ENCODE measurements at places on chromosomes 1 and 21.

DNA sequence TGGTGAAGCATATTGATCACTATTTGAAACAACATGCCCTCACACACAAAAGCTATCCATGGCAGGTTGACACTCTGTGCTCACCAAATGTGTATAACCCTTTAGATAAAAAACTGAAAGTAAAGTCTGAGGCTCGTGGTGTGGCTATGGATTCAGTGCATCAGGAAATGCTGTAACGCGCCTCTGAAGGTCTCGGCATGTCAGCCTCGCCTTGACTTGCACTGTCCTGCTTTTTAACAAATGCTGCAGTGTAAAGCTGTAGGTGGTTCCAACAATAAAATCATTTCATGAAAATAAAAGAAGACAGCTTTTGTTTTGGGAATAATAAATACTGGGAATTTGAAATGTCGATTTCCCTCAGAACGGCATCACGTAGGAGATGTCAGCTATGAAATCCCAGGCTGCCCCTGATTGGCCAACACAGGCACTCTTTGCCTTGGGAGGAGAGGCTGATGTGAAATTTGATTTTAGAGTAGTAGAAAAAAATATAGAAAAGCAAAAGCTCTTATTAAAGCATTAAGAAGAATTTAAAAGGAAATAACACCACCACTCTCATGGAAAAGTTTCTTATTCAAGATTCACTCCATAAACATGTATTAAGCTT lies 168.2 kb downstream of the DSCAM start:
- no peak for DNase-seq

DNA sequence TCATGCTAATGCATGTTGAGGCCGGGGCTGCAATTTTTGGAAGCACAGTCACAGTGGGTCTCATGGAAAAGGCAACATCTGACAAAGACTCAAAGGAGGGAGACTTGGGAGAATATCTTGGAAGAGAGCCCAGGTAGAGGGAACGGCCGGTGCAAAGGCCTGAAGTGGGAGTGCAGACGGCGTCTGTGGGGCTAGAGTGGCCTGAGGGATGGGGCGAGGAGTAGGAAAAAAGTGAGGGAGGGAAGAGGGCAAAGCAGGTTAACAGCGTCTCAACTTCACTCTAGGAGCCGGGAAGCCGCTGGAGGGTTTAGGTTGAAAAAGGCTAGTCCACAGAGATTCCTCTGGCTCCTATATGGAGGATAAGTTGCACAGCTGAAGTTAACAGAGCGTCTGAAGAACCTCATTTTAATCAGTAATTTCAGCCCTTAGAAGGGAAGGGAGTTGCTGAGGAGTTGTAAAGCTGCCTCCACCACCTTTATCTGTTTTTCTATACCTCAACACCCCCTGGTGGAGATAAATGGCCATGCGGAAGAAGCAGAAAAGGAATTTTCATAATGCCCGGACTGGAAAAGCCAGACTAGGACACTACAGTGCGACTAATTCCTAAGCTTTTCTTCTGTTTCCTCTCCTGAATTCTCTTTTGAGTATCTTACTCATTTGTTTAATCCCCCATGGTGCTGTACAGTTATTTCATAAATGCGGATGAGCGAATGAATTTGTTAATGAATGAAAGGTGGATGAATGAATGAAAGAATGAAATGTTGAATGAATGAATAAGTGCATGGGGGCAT lies 78.7 kb upstream of the ZNF281 start:
- peak; percentile 57 for DNase-seq

- DNase-seq, result no peak
Measured at GRCh38 chr1:212267460-212267859, 17.8 kb upstream of the PPP2R5A start.

- no peak for DNase-seq
Measured at GRCh38 chr1:203308923-203309331, 3.6 kb downstream of the BTG2 start.

- no peak for DNase-seq
Measured at GRCh38 chr1:51247022-51247421, 10.9 kb downstream of the RNF11 start.

DNA sequence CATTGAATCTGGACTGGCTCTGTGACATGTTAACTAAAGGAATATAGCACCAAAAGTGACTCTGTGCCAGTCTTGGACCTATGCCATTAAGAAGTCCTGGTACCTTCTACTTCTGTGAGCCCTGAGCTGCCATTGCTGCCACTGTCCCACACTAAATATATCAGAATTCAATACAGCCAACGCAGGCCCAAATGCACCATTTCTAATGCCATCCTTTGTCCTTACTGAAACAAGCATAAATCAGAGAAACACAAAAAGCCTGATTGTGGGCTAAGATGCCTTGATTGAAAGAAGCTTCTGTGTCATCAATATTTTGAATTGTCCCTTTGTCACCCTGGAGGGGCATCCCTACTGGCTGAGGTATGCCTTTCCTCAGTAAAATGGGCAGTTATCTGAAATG lies 66.9 kb upstream of the NEK2 start:
- no peak for DNase-seq

GRCh38 chr1:194570476-194570875 lies 1384.1 kb upstream of the B3GALT2 start:
- no peak for DNase-seq

DNA sequence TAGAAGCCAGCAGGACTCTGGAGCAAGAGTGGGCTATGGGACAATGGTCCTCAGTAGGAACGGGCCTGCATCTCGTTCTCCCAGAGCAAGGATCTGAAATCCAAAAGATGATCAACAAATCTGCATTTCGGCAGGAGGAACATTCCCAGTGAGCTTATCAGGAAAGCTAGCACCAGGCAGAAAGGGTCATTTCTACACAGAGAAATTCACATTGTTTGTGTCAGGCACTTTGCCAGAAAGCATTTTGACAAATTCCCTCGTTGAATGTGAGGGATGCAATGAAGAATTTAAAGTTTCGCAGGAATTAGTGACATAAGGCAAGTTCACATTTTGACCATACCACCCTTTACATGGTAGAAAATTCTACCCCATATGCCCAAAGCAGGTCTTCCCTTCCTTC lies 31.6 kb upstream of the ETS2 start:
- no peak for DNase-seq

GRCh38 chr1:31122741-31123140 lies 57.2 kb upstream of the PUM1 start:
- DNase-seq, result no peak

DNA sequence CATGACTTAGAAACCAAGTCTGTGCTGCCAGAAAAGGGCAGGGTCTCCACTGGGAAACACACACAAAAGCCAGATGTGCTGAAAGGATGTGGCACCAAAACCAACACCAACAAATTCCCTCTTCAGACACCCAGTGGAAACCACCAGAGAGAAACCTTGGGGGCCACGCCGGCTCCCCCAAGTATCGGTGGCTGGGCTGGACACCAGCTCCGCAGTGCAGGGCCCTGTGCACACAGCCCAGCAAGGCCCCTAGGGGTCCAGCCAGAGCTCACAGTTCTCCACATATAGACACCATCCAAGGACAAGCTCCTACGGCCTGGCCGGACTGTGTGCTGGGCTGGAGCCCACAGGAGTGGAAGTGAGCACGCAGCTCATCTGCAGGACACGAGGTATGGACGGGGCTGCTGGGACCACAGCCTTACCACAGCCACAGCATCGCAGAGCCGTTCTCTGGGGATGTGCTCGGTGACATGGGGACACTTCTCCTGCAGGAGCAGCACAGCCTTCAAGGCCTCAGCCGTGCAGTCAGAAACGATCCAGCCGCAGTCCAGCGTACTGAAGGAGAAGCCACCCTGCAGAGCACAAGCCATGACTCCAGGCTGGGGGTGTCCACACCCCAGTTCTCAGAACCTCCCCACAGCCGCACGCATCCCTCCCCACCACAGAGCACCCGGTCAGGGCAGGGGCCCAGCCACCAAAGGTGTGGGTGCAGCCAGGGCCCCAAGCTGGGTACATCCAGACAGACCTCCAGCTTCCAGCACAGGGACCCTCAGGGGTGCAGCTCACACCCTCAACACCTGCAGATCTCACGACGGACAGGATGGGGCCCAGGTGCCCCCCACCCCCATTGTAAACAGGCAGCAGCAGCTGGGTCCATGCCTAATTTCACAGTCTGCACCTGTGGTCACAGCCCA lies 21.3 kb downstream of the LSS start:
- DNase-seq, result no peak

DNA sequence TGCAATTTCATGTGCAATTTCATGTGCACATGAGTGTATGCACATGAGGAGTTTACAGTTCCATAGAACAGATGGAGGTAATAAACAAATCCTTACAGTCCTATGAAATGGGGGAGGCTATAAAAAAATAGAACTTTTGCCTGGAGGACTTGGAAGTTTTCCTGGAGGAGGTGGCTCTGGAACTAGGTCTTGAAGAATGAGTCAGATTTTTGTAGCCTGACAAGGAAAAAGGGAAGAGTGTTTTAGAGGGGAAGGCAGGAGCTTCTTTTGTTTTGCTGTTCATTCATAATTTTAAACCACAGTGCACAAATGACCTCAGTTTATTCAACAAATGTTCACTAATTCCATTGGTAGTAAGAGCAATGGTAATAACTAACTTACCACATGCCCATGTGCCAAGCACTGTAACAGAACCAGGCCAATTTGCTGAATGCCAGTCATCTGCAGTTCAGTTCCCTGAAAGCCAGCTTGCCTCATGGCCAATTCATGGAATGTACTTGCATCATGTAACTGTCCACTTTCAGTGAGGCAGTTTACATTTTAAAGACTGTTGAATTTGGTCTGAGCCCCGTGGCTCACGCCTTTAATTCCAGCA lies 2.7 kb downstream of the DIO1 start:
- no peak for DNase-seq

GRCh38 chr1:54125386-54126070 lies 27.3 kb downstream of the CDCP2 start:
- DNase-seq, result no peak

DNA sequence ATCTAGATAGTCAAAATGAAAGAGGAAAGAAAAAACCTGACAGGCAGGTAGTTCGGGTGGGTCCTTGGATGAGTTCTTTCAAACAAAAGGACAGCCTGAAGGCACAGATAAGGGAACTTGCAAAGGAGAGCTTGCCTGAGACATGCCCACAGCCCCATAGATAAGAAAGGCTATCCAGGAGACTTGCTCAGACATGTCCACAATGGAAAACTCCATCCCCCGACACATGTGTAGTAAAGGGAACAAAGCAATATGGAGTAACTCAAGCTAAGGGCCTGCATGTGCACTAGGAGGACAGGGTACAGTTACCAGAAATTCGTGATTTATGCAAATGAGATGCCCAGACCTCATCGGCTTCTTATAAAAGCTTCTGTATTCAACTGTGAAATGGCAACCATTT lies 281.5 kb downstream of the NEGR1 start:
- DNase-seq, result no peak

GRCh38 chr1:211296396-211296795 lies 30.2 kb upstream of the TRAF5 start:
- no peak for DNase-seq

DNA sequence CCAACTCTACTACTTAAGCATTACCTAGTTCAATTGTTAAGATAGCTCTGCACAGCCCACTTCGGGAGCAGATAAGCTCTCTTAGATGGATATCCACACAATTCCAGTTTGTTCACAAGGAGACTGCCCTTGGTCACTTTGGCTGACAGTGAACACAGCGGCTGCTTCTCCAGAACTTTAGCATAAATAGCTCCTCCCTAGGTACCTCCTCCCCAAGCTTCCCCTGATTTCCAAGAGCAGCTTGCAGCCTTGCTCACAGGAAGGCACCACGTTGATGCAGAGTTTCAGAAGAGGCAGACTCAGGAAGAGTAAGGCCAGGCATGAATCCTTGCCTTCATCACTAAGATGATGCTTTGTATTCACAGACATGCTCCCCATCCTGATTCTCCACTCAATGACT lies 24.7 kb downstream of the TFF3 start:
- DNase-seq, result no peak

GRCh38 chr1:44347280-44347679 lies 7.8 kb downstream of the ERI3 start:
- no peak for DNase-seq

DNA sequence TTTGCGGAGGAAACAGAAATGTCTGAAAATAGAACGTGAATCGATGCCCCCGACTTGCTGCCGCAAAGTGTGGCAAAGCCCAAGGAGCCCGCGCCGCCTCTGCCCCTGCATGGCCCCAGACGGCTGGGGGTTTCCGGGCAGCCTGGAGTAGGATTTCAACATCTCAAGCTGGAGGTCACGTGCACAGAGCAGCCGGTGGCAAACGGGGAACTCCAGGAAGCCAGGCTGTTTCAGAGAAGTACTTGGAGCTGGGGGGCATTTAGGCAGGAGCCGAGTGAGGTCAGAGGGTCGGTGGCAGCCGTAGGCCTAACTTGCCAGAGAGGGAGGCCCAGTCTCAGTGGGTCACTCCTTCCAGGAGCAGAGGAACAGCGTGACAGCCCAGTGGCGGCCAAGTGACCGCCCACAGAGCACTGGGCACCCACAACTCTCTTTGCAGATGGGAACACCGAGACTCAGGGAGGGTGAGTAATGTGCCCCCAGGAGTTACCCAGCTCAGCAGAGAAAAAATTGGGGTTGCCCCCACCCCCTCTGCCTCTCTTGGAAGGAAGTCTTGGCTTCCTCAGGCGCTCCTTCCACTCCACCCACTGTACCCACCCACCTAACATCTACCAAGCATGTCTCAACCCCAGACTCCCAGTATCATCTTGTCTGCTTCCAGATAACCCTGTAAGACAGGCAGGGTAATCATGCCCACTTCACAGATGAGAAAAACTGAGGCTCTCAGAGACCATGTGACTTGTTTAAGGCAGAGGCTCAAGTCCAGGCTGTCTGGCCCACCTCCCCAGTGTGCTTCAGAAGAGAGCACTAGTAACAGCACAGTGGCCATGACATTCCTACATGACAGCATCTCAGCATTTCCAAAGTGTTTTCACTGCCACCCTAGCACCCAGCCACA lies 179.4 kb downstream of the HIVEP3 start:
- DNase-seq, result peak; percentile 91

DNA sequence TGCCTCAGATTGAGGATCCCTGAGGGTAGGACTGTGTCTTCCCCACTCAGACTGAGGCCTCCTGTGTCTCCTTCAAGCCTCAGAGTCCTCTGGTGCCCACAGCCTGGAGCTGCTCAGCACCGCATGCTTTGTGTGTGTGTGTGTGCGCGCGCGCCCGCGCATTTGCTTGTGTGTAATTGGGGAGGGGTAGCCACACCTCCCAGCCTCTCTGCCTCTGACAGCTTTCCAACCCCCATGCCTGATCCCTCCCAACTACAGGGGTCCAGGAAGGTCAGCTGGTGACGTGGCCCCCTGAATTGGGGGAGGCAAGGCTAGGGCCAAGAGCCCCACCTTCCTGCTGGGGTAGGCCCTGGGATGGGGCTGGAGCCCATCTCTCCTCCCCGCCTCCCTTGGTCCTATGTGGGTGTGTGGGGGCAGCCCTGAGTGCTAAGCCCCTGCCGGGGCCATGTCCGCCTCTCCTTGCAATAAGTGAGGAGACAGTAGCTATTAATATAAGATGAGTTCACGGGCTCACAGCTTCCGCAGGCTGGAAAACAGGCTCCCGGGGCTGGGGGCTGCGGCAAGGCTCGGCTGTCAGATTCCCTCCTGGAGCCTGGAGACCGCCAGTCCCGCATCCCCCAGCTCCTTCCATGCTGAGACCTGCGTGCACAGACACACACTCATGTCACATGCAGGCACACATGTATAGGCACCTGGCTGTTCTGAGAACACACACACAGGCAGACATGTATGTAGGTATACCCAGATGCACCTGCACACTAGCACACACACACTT lies 7.0 kb downstream of the GPR3 start:
- no peak for DNase-seq

Measured in stimulated activated CD4-positive, alpha-beta T cell treated with anti-CD3 and anti-CD28 coated beads, Interleukin-4, amount 100 ng/mL, for 24 hours (primary cell).